ENCODE measurements at places on chromosomes 3 and 15.
A peak's percentile ranks its signal among the peaks of the same experiment; 100 is the strongest.

- no peak for DNase-seq
These were observed 42.4 kb downstream of the REC114 start for GRCh38 chr15:73485372-73485771.

DNA sequence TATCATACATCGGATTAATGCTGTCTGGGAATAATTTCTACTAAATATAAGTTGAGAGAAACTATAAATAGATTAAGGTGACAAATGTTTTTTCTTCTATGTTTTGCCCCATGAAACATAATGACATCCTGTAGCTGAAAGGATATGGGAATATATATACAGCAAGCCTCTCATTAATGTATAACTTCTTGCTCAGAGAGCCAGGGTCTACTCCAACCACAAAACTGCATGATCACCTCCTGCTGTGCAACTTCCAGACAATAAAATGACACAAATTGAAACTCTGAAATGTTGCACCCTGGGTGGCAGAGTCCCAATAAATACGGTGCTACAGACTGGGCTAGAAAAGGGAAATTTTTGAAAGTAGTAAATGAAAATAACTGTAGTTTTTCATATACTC, 571.9 kb upstream of the CBLB start:
- no peak for DNase-seq

DNA sequence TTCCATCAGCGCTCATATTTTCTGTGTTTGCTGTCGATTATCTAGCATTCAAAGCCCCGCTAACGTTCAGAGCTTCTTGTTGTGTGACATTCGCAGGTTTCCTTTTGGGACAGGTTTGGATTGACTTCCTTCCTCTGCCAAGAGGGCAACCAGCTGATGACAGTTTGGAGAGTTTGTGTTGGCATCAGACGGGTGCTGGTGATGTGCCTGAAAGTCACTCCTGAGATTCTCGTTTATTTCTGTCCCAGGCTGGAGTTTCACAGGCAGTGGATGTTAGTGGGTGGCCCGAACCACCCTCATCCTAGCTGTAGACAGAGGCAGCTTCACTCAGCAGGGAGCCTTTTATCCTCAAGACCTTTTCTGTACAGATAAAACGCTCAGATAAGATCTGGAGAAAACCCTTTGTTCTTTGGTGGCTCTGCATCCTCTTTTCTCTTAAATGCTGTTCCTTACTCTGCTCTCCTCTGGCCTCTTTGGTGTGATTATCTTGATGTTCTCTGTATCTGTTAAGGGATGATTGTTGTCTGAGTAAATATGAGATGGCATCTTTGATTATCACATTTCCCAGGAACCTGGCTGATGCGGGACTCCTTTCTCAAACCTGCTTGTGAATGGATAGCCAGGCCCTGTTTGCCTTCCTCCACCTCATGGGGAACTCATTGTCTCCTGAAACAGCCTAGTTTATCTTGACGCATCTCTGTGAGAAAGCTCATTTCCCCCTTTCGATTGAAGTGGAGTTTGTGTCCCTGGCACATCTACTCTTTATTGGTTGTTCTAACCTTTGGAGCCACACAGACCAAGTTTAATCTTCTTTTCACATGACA, 35.9 kb downstream of the CGNL1 start:
- no peak for DNase-seq

- DNase-seq, result no peak
These were observed 269.7 kb upstream of the SOX2 start for GRCh38 chr3:181442066-181442465.

GRCh38 chr3:66416556-66417304, 84.1 kb downstream of the LRIG1 start:
- no peak for DNase-seq

DNA sequence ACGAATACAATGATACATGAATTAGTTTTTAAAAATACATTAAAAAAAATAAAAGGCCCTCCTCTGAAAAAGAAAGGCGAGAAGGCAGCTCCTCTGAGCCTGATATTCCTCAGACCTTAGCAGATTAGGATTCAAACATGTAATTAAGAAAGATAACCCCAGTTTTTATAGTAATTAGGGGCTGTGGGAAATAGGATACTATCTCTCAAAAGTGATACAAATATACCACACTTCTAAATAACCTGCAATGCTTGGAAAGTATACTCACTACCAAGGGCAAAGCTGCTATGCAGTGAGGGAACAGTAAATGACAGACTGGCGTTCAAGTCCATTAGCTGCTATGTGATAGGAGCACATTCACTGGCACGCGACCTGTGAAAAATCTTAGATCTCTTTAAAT, 445.1 kb downstream of the FOXP1 start:
- DNase-seq, result no peak

GRCh38 chr3:101695779-101696372, 9.4 kb upstream of the RPL24 start:
- DNase-seq, result no peak

GRCh38 chr3:161215185-161215584, 5.9 kb upstream of the NMD3 start:
- no peak for DNase-seq

DNA sequence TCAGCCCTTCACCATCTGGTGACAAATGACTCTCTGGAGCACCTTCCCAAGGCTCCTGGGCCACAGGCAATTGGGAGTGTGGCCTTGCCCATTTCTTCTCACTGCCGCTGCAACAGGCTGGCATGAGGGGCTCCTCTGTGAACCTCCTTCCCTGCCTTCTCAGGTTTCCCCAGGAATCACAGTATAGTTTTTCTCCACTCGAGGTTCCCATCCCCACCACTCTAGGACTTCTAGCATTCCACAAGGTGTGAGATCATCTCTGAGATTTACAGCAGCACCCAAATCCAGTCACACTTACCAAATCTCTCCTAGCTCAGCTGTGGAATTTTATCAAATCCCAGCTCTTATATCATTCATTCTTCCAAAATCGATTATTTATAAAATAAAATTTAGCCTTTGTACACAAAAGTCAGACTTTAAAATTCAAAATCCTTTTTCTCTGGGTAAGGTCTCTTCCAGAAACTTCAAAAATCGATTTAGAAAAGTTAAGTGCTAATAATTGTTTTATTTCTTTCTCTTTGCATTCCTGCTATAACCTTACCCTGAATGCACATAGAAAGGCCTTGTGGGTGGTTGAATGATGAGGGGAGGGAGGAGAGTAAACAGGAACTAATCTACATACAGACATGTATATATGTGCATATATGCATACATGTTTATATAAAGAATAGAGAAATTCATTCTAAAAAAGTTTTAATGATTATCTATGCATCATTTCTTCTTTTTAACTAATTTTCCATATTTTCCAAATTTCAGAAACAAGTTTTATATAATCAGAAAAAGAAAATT, 18.9 kb upstream of the ATP13A4 start:
- no peak for DNase-seq

GRCh38 chr15:68630211-68630555, 51.4 kb downstream of the CORO2B start:
- DNase-seq, result no peak

DNA sequence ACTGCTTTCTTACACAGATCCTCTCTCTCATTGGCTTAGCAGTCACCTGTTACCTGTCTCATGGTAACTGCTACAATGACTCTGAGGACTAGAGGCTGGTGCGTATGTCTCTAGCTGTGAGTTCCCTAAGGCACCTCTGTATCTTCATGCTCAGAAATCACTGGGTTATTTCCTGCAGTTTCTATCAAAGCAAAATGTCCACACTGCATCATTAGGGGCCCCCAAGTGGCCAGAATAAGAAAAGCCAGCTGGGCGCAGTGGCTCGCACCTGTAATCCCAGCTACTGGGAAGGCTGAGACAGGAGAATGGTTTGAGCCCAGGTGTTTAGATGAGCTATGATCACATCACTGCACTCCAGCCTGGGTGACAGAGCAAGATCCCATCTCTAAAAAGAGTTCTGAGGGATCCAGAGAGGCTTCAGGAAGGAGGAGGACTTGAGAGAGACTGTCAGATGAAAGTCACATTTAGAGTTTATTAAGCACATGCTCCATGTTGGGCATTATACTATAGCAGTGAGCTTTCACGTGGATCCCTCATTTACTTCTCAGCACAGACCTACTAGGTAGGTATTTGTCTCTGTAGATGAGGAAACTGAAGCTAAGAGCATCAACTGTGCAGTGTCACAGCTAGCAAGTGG, 2.3 kb upstream of the VPS18 start:
- peak; percentile 9 for DNase-seq

- no peak for DNase-seq
These were observed 2.9 kb downstream of the GABRR3 start for GRCh38 chr3:98032265-98032664.

- no peak for DNase-seq
These were observed 113.2 kb upstream of the FGF7 start for GRCh38 chr15:49309889-49310288.

DNA sequence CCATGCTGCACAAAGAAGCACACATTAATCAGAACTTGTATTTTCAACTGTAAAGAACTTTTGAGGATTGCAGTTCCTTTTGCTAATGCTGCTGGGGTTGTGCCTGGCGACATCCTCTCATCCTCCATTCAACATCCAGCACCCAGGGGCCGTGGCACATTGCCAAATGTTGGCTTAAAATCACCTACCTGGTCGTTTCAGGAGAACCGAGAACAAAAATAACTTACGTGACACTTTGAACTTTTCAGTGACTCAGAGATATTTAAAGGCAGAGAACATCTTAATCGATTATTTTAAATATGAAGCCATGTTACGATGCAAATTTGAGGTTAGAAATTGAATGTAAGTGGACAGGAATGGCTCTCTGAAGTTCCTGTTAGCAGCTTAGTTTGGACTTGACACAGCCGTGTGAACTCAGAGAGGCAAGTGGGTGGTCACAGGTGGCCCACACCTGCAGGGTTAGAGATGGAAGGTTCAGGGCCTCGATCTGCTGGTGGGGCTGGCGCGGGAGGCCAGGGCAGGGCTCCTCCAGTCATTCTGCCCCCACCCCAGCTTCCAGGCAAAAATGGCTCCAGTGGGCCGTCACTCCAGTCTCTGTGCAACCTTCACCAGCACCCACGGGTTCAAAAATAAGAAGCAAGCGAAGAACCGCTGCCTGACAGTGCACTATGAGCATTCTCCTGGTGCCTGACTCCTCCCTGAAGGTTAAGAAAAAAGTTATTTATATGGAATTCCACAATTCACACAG, 12.2 kb downstream of the LRRK1 start:
- DNase-seq, result no peak

GRCh38 chr3:116139641-116140040, 305.6 kb downstream of the LSAMP start:
- DNase-seq, result no peak

DNA sequence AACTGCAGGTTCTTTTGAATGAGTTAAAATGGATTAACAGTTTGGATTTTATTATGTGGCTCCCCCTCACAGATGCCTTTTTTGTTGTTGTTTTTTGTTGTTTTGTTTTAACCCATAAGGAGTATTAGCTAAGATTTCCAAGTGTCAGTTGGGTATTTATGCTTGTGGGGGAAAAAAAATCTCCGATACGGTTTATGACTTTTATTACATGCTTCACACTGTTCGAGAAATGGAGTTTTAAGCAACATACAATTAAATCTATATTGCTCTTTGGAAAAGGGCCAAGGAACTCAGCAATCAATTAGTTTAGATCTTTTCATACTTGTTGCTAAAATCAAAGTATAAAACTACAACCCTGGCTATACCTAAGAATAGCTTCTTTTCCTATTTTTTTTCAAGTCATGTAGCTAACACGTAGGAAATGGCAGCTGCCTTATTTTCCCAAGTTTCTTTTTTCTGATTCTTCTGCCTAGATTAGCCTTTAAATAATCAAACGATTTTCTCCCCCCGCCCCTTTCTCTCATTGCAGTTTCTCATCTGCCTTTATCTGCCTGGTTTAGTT, 16.0 kb downstream of the NR2F2 start:
- no peak for DNase-seq

DNA sequence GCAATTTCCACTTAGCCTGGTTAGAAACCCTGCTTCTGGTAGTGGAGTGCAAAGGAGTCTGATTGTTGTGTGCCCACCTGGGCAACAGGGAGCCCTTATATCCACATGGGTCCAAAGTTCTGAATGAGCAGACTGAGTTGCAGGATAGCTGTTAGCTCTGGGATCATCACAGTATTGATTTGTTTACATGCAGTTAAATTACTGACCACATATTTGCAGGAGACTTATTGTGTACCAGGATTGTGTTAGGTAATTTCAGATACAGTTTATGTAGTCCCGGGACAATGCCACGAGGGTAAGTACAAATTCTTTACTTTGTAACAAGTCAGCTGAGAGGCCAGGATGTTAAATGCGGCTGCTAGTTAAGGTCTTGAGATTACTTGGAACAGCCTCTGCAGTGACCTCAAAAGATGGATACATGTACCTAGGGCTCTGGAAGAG, 18.8 kb downstream of the ARHGEF26 start:
- no peak for DNase-seq

DNA sequence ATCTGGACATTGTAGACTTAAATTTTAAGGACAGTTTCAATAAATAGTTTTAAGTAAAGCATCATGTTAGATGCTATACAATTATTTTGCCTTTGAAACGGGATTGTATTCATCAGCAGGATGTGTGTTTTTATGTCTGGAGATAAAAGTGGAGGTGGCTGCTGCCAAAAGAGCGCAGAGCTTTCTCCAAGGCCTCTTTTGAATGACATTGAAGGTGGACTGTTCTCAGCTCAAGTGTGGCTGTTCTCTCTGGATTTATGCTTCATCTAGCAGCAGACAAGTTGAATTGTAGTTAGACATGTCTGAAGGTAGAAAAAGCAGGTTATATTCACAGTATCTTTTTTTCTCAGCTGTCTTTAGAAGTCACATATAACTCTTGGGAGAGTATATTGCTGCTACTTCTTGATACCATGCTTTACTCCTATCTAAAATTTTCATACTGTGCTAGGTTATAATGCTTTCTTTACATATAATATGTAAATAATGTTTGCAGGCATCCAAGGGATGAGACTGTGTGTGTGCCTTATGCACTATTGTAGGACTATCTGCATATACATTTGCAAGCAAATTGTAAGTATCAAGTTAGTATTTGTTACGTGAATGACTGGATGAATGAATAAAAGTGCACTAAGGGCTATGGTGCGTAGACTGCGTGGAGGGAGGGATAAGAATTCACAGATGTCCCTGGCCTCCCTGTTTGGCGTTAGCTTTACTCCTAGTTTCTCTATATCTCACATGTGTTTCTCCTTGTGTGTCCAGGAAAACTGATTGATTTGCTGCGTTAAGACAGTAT, 340.1 kb downstream of the NAALADL2 start:
- no peak for DNase-seq

DNA sequence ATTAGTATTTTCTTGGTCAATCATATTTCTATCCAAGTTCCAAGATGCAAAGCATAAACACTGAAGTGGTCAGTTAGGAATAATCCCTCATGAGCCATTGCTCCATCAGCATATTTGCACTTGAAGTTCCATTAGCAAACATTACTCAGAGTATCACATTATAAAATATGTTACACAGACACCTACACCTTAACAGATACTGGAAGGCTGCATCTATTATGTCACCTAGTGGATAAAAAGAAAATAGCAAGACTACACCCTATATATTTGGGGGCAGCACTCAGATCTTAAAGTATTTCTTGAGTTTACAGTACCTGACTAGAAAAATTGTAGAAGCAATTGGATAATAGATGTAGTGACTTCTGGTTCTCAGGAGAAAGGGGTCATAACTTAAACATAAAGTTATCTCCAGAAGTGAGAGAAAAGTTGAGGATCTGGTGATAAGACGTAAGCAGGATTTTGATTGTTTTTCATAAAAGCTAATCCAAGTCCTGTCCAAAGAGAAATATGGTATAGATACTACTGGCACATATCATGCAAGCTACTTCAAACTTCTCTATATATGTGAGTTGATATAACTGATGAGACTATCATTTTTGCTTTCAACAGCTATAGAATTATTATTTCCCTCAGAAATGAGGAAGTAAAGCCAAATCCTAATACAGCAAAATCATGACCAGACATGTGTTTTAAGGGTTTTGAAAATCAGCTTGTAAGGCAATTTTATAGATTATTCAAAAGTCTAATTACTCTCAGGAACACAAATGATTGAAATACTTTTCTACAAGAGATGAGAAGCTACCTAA, 422.2 kb downstream of the GBE1 start:
- no peak for DNase-seq

Data from DMS79 (cell line).